Activated CD4-positive, alpha-beta memory T cell treated with anti-CD3 and anti-CD28 coated beads, Interleukin-2, amount 10 ng/mL, durations not matched to agents 7 days and 5 days (primary cell): ENCODE measurements at places on chromosomes 12 and 14.

- DNase-seq = peak; percentile 43
These were observed 9.8 kb downstream of the CTDSP2 start for GRCh38 chr12:57836442-57837375.

DNA sequence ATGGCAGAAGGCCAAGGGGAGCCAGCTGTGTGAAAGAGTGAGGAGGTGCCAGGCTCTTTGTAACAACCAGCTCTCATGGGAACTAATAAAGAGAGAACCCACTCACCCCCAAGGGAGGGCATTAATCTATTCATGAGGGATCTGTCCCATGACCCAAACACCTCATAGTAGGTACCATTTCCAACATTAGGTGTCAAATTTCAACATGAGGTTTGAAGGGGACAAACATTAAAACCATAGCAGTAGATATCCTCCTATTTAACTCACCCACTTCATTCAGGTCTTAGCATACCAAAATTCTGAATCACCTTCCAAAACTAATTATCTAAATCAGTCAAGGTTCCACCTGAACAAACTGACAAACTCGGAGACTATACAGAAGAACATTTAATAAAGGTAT lies 75.3 kb downstream of the PPFIA2 start:
- DNase-seq = no peak

DNA sequence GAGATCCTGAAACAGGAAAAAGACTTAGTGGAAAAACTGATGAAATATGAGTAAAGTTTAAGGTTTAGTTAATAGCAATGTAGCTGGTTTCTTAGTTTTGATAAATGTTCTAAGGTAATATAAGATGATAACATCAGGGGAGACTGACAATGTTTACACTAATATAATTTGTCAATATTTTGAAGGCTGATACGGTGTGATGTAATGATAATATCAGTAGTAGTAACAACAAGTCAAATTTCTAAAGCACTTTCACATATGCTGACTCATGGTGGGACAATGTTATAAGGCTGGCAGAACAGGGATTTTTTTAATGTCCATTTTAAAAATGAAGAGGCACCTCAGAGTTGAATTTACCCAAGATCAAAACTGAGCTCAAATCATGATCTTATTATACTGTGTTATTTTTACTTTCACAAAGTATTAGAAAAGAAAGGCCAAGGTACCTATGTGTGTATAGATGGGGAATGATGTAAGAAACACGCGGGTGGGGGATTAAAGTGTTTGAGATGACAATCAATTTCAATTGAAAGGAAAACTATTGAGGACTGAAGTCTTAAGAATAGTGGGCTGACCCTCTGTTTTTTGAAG lies 2.4 kb upstream of the FLRT2 start:
- DNase-seq = no peak

DNA sequence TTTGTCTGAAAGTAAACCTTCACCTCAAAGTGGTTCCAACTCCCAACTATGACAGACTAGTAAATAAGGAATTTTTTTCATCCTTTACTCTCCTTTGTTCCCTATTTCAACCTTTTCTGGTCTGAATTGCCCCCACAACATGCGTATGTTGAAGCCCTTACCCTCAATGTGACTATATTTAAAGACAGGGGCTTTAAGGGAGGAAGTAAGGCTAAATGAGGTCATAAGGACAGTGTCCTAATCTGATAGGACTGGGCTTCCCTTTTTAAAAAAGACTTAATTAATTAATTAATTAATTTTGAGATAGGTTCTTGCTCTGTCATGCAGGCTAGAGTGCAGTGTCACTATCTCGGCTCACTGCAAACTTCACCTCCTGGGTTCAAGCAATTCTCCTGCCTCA lies 86.3 kb downstream of the VCPKMT start:
- no peak for DNase-seq

DNA sequence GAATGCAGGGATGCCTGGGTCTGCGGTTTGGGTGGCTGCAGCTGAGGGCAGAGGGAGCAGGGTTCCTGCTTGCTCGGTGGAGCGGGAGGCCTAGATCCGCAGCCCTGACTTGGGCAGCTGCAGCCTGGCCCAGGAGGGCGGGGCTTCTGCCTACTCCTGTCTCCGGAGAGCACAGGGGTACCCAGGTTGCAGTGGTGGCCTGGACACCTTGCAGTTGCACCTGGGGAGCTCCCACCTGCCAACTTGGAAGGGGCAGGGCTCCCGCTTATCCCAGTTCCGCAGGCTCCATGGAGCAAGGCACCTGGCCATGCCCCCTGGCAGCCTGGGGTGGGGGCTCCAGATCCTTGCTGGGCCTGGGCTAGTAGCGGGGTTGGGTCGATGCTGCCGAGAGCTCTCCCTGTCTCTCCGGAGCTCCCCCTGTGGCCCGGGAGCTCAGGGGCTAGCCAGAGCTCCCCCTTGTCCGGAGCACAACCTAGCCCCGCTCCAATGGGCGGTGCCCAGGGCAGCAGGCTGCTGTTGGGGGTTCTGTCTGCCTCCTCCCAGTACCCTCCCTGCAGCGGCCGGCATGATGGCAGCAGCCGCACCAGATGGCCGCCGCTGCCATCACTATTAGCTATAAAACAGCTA lies 136.4 kb downstream of the PTPRR start:
- DNase-seq = no peak

DNA sequence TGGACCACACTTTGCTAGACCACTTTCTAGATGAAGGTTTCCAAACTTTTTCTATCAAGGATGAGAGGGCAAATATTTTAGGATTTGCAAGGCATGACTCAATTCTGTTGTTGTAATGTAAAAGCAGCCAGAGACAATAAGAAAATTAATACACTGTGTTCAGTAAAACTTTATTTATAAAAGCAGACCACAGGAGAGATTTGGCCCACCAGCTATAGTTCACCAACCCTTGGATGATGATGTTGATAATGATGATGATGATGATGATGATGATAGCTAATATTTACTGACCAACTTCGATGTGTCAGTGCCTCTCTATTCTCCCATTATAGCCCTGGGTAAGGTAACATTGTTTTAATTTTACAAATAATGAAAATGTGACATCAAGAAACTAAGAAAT lies 156.5 kb downstream of the BTG1 start:
- DNase-seq = no peak

DNA sequence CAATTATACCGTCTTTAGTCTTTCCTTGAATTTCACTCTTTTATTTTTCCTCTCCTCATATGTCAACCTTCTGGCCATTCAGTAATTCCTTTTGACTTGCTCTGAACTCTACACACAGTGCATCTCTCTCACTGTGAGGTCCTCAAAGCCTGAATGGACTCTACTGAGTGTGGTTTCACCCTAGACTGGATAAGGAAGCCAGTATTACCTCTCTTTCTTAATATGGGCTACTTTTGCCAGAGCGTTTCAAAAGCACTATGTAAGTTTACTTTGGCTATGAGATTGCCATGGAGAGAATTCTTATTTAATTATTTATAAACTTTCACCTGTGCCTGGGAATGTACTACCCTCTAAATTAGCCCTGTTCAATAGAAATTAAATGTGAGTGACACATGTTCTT lies 343.5 kb upstream of the DDHD1 start:
- no peak for DNase-seq

DNA sequence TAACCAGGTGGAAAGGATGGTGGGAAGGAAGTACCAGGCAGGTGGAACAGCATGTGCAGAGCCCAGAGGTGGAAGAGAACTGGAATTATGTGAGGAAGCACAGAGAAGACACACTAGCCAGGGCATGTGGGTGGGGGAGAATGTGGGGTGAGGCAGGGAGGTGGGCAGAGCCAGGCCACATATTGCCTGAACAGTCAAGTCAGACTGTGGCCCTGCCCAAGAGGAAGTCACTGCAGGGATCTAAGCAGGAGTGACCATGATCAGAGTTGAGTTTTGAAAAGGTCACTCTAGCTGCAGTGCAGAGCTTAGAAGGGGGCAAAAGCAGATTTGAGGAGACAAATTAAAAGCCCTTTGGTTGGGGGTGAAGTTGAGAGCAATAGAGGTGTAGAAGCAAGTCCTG lies 114.0 kb upstream of the SLC38A2 start:
- DNase-seq = no peak

GRCh38 chr12:112103758-112104503 lies 4.7 kb downstream of the NAA25 start:
- DNase-seq = no peak

DNA sequence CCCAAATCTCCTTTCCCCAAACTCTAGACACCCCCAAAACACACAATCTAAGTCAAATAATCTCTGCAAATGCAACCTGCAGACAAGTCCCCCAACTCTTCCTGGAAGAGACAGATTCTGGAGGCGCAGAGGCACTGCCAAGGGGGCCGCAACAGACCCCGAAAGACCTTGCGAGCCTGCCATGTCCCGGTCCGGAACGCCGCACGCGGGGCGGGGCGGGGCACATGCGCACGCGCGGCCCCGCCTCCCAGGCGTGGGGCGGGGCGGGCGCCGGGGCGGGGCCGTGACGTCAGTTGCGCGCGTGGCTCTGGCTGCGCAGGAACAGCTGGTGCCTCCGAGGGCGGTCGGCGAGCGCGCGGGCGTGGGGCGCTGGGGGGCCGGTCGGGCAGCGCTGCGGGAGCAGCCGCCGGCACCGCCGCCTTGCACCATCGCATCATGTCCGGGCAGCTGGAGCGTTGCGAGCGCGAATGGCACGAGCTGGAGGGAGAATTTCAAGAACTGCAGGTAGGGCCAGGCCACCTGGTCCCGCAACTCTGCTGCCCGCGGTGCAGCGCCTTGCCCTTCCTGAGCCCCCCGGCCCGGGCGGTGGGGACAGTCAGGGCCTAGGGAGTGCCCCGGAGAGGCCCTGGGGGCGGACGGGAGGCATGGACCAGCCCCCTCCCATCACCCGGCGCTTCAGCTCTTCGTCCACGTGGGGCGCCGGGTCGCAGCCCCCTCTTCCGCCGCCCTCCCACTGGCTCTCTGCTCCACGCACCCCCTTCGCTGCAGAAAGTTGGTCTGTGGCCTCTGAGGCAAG lies at the start of gene TMEM120B:
TMEM120B (plus strand) TSS at position 292 of the 796 bp plus-strand sequence; CDS start at position 436, 144 bp downstream.
- DNase-seq = peak; percentile 87

DNA sequence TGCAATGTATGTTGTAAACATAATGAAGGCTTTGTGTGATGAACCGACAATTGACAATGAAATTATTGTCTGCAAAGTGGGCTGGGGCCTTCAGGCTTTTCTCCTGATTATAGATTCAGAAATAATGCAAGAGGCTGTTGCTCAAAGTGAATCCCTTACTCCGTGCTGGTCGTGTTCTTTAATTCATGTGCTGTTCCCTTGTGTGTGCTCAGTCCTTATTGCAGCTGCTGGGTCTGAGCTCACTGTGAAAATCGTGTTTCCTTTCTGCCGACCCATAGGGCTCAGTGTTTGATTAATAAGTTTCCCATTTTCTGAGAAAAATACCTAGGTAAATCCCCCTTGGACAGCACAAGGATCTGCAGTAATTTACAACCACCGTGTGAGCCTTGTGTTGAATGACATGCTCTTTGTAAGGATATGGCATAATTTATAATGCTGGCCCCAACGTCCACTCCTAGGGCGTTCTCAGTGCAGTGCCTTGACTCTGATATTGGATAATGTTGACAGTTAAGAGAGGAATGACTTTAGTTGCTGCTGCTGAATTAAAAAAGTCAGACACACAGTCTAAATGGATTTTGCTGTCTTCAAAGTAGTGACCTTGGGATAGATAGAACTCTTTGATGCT lies 81.6 kb downstream of the RGS6 start:
- no peak for DNase-seq

GRCh38 chr12:41983856-41984255 lies 160.8 kb downstream of the GXYLT1 start:
- DNase-seq = no peak

DNA sequence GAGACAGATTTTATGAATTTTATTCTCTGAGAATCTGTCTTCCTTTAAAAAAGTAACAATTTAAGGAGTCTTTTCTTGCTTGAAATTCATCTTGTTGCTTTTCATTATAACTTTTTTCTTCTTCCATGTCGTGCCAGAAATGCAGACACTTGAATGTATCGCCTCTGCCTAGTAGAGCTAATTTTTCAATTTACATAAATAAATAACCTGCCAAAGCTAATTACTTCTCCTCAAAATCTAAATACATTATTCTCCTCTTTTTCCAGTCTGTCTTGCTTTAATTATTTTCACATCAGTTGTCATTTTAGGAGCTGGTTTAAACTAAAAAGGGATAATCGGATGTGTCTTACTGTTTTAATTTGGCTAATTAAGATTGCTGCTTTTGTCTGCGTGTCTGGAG lies 711.1 kb upstream of the SEL1L start:
- no peak for DNase-seq

GRCh38 chr12:124551268-124552144 lies 15.9 kb downstream of the NCOR2 start:
- no peak for DNase-seq

- no peak for DNase-seq
These were observed 103.8 kb downstream of the ACSS3 start for GRCh38 chr12:81181691-81182090.

DNA sequence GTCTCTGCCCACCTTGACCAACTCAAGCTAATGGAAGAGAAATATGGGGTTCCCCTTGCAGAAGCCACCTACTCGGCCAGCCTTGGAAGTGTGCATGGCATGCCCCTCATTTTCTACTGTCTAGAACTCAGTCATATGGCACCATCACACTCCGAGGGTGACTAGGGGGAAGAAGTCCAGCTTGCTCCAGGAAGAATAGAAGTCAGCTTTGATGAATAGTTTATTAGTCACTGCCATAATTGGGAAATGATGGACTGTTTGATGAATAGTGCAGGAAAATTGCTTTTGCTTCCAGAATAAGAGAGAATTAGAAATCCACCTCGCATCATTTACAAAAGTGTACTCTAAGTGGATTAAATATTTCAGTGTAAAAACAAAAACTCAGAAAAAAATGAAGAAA lies 1030.6 kb downstream of the VRK1 start:
- DNase-seq = no peak

GRCh38 chr14:38105106-38105702 lies 102.5 kb upstream of the SSTR1 start:
- no peak for DNase-seq

- no peak for DNase-seq
These were observed 7.0 kb upstream of the CEBPE start for GRCh38 chr14:23125933-23126524.

GRCh38 chr14:105005329-105005928 lies 15.5 kb downstream of the CDCA4 start:
- no peak for DNase-seq

GRCh38 chr12:31369712-31370521 lies 44.0 kb upstream of the SINHCAF start:
- DNase-seq = no peak

DNA sequence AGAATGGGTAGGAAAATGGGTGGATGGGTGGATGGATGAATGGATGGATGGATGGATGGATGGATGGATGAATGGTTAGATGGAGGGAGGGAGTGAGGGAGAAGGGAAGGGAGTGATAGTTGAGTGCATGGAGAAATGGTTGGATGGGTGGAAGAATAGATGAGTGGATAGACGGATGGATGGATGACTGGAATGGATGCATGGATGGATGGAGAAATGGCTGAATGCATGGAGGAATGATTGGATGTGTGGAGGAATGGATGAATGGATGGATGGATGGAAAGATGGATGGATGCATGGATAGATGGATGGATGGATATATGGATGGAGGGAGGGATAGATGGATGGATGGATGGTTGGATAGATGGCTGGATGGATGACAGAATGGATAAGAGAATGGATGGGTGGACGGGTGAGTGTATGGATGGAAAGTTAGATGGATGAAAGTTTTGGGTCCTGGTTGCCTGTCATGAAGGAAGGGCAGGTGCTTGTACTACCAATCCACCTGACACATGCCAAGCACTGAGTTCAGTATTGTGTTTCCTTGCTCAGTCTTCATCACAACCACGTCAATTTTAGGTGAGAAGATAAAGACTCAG lies 286.5 kb upstream of the RTL1 start:
- no peak for DNase-seq

GRCh38 chr12:4355156-4356040 lies 24.1 kb downstream of the FGF23 start:
- no peak for DNase-seq

GRCh38 chr14:65142914-65143625 lies 40.8 kb upstream of the MAX start:
- no peak for DNase-seq
